ENCODE measurements at places on chromosomes 16 and 17. TPM values are rescaled to one million over a fixed set of nuclear protein-coding genes. Genes with fewer than 3 reads are reported as not detected.

PRSS36 gene
- polyA plus RNA-seq, result 1.1 TPM

KIF18B gene
- 0.25 TPM for polyA plus RNA-seq

GRIN2A gene
- polyA plus RNA-seq, result 2.1 TPM

HBA2 gene
- 5.2 TPM for polyA plus RNA-seq

ABCC11 gene
- polyA plus RNA-seq, result 0.09 TPM

KRT33B gene
- polyA plus RNA-seq, result not detected

DNA sequence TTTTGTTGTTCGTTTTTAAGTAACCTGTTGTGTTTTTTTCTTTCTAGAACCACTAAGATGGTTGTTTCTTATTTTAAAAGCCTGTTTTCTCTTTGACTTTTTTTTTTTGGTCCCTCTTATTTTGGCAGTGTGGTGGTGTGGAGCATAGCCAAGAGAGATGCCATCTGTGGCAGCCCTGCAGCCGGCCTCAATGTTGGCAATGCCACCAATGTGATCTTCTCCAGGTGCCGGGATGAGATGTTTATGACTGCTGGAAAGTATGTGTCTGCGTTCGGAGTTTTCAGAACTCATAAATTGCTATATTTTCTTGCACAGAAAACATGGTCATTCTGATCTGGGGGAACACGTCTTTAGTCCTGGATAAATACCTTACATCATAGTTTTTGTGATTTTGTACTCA, 17.6 kb downstream of the CFAP52 start:
- no peak for DNase-seq

DNA sequence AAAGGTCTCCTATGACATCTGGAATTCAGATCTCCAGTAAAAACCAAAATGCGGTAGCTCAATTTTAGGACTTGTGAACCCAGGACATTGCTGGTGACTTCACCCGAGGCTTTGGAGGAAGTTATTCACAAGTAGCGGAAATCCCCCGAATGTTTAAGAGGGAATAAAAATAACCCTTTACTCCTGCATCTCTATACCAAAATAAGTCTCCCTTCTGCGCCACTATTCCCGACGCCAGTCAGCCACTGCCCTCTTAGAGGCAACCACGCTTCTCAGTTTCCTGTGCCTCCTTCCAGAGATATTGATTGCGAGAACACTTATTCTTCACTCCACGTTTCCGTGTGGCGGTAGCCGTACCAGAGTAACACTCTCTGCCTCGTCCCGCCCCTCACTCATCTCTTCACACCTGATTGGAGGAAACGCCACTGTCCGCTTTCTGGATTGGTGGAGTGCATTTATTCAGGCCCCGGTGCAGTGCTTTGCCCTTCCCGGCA, 27.4 kb downstream of the EMP2 start:
- DNase-seq, result peak; percentile 59

- DNase-seq, result no peak
These were observed 268.1 kb downstream of the IRF8 start for GRCh38 chr16:86167061-86167460.

- DNase-seq, result no peak
These were observed 30.2 kb upstream of the JPT2 start for GRCh38 chr16:1647856-1648255.

- DNase-seq, result no peak
These were observed 5.6 kb downstream of the CRYBA1 start for GRCh38 chr17:29252101-29252791.

- DNase-seq, result no peak
These were observed 56.0 kb downstream of the SHISA6 start for GRCh38 chr17:11296994-11297393.

- DNase-seq, result no peak
These were observed 47.0 kb downstream of the SMURF2 start for GRCh38 chr17:64615028-64615677.

DNA sequence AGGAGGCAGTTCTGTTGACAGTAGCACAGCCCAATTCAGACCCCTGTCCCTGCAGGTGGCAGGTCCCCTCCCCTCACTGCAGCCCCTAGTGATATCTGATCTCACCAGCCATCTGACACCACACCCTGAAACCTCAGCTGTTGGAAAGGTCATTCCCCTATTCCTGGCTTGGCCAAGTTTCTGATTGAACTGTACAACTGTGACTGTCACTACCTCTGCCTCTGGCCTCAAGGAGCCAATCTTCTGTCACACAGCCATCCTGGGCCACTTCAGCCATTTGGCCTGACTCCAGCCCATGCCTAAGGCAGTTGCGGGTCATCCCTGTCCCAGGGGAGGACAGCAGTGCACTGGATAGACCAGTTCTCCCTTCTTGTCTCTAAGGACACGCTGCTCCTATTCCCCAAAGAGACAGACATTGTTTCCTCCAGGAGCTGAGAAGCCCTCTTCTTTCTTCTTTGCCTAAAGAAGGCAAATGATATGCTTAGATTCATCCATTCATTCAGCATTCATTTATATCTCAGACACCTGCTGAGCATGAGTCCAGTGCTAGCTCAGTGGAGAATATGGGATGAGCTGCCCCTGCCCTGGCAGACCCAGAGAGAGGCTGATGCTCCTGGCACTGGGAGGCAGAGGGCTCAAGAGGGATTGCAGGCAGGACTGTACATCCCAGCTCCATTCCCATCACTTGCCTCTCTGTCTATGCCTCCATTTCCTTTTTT, 4.6 kb upstream of the ALDOA start:
- DNase-seq, result peak; percentile 81

GRCh38 chr16:82633964-82634600, 7.3 kb downstream of the CDH13 start:
- DNase-seq, result peak; percentile 26

- peak; percentile 7 for DNase-seq
These were observed 133.6 kb downstream of the BANP start for GRCh38 chr16:88084881-88085280.

DNA sequence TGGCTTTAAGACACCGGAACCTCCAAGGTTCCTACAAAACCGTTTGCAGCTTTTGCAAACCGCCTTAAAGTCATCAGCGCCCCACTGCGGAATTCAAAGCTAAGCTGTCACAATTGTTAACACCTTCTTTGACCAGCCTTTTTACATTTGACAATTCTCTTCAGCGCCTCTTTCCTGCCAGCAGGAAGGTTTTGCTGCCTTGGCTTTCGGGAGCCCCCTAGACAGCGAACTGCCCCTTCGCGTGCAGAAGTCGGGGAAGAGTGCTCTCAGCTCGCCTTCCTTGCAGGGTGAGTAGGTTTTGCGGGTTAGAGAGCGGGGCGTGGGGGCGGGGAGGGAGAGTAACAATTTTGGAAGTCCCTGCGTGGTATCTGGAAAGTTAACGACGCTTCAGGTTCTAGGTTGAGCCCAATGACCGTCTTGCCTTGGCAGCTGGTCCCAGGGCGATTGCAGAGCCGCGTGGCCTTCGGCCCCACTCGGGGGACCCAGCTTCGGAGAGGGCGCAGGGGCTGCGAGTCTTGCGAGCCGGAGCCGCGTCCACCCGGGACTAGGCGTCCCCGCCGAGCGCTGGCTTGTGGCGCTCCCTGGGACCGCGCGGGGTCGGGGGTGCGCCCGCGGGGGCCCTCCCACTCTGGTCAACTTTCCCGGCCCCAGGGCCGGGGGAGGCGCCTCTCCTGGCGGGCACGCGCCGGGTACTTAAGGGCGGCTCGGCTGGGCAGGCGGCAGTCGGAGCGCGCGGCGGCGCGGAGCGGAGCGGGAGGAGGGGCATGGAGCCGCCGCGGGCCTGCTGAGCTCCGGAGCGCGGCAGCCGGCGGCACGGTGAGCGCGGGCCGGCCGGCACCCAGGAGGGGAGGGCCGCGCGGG, at the start of gene HAS3:
TSS of gene HAS3 (plus strand) at position 153 of the 861 bp plus-strand sequence. CDS start 3,743 bp downstream, outside the sequence.
- peak; percentile 53 for DNase-seq

- DNase-seq, result no peak
These were observed 6.2 kb upstream of the RPTOR start for GRCh38 chr17:80538484-80538883.

GRCh38 chr17:39794249-39794970, 56.7 kb downstream of the GRB7 start:
- DNase-seq, result no peak

DNA sequence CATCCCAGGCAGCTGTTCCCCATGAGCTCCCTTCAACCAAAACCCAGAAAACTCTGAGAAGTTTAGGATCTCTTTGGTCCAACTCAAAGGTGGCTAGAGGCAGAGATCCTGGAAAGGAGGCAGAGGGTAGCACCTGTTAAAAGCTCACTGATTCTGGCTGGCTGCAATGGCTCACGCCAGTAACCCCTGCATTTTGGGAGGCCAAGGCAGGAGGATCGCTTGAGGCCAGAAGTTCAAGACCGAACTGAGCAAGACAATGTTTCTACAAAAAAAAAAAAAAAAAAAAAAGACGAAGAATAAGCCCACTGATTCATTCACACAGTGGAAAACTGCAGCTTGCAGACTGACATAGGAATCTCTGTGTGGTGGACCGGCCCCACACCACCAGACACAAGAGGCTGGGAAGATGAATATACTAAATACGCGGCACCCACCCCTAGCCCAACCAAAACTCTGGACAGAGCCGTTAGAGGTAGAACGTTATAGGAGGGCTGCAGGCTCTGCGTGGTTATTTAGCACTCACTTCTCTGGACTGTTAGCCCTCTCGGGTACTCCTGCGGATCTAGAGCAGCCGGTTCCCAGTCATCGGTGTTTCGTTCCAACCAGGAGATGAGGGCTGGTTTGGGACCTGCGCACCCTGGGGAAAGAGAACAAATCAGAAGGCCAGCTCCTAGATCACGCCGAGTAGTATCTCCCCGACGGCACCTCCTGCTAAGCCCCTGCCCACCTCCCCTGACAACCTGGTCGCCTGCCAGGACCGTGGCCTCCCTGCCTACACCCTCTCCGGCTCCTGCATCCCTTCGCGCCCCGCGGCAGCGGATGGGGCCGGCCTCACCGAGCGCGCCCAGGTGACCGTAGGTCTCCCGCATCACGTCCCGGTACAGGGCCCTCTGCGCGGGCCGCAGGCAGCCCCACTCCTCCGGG, 925 bp downstream of the ZNF689 start:
- peak; percentile 87 for DNase-seq

- no peak for DNase-seq
These were observed 31.4 kb downstream of the SEC14L5 start for GRCh38 chr16:4989391-4990006.

DNA sequence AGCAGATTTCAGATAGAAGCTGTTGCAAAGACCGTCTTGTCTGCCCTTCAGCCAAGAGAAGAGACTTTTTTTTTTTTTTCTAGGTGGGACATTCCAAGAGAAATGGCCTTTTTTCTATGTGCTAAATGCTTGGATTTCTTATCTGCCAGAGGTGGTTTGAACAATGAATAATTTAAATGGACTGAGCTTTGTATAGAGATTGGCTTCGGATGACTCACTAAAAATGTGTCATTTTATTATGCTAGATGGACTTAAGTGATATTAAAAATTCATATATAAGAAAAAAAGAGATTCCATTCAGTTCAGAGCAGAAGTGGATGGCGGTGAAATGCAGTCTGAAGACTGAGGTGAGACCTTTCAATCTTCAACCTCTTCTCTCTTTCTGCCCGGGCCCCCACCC, 58.4 kb downstream of the MEAK7 start:
- DNase-seq, result no peak

DNA sequence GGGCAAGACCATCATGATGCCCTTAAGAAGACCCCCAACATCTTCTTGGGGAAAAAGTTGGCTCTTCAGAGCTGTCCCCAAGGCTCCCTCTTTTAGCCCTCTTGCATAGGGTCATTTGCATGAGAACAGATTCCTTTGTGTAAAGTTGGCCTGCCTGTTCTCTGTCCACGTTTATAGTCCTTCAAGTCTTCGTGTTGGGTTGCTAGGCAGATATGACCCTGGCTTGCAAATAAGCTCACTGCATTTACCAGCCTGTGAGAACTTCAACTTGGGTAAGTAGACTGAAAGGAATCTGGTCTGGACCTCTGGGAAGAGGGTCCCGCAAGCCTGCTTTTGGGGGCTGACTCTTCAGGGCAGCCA, 2.9 kb downstream of the ARSG start:
- DNase-seq, result no peak

GRCh38 chr17:80989586-80989913, 2.1 kb upstream of the CHMP6 start:
- DNase-seq, result peak; percentile 4

- no peak for DNase-seq
These were observed 14.0 kb downstream of the TBX4 start for GRCh38 chr17:61466246-61466645.

DNA sequence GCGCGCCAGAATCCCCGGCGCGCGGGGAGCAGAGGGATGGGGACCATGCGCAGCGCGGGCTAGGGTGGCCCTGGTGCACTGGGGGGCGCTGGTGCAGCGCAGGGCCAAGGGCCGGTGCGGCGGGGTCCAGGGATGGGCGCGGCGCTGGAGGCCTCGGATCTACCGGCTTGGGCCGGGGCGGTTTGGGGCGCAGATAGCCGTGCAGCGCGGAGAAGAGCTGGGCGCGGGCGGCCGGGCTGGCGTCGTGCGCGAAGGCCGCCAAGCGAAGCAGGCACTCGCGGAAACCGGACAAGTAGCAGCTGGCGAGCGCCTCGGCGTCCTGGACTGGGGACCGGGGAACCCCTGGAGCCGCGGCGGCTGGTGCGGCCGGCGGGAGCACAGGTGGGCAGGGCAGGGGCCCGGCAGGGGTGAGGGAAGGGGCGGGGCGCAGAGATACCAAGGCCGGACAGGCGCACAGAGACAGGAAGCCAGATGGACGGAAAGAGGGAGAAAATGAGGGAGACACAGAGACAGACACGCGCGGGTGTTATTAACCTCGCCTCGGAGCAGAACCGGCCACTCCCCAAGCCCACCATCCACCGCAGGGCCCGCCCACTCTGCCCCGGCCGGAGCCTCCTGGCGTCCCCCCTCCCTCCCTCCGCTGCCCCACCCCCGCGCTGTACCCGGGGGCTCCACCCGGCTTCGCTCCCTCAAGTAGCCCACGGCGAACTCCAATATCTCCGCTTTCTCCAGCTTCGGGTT, 2.1 kb downstream of the HES7 start:
- DNase-seq, result peak; percentile 85

Measured in right cardiac atrium (tissue), 5 donors.